ENCODE measurements at places on chromosomes 7 and 10. TPM values are rescaled to one million over a fixed set of nuclear protein-coding genes. Genes with fewer than 3 reads are reported as not detected.

PAXIP1 gene
- total RNA-seq: 4.1 TPM

DOCK4 gene
- 14.0 TPM for total RNA-seq

LDB1 gene
- 43.7 TPM for total RNA-seq

SFRP5 gene
- 1.3 TPM for total RNA-seq

DNA sequence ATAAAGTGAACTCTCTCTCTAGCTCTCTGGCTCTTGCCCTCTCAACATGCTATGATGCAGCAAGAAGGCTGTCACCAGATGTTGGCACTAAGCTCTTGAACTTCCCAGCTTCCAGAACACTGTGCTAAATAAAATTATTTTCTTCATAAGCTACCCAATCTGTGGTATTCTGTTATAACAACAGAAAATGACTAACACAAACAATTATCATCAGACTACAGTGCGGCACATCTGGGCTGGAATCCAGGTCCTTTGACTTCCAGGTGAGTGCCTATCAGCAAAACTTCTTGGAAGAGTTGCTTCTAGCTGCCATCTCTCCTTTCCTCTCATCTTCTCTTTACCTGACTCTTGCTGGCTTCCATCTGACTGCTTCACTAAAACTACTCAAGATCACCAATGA, 20.4 kb downstream of the HTR7 start:
- DNase-seq: no peak
- H3K4me1 ChIP-seq: no peaks in the 10 kb centered on the region
- H3K27ac ChIP-seq: no peak overlapping the region
- H3K27me3 ChIP-seq: no peaks in the 10 kb centered on the region
- H3K36me3 ChIP-seq: no peaks in the 10 kb centered on the region

DNA sequence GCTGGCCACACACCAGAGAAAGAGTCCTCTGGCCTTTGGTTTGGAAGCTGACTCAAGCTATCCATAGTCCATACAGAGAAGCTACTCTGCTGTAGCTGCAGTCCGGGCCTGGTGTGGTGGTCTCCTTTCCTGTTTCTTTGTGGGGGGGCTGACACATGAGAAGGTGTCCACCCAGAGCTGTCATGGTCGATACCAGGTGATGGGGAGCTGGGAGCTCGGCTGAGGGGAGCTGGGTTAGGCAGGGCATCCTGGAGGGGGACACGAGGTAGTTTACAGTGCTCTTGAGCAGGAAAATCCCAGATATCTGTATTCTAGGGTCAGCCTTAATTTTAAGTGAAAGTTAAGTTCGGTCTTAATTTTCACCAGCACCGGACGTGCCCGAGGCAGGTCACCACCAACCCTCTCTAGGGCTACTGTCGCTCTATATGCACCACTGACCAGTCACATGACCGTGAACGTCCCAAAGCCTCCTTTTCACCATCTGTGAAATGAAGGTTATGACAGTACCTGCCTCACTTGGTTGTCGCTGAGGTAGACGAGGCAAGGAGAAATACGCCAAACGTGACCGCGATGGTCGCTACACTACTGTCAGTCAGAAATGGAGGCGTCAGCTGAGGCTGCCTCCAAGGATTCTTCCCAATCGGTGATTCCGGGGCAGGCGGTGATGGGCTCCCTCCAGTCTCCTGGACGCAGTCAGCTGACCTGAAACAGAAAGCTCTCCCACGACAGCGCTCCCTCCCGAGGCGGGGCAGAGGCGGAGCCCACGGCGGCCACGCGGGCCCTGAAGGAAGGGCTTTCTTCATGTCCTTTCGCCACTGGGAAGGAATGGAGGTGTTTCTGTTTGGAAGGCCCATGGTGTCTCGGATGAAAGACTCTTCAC, 69.4 kb upstream of the SHH start:
- no peaks in the 10 kb centered on the region for H3K36me3 ChIP-seq
- no peaks in the 10 kb centered on the region for H3K27me3 ChIP-seq
- no peak overlapping the region for H3K4me3 ChIP-seq
- H3K27ac ChIP-seq: no peak overlapping the region
- peak; percentile 22 for DNase-seq

- no peak for DNase-seq
- peak overlapping the region; percentile 70 for H3K27ac ChIP-seq
- peaks cover 8% of the 10 kb centered on the region for H3K36me3 ChIP-seq
- H3K4me3 ChIP-seq: no peak overlapping the region
- no peaks in the 10 kb centered on the region for H3K27me3 ChIP-seq
- H3K4me1 ChIP-seq: peaks cover 32% of the 10 kb centered on the region
These were observed 25.3 kb downstream of the SLC29A3 start for GRCh38 chr10:71344154-71344925.

All from stomach (tissue), 19 donors.